ENCODE measurements at places on chromosomes 3 and 15. TPM values are rescaled to one million over a fixed set of nuclear protein-coding genes. Genes with fewer than 3 reads are reported as not detected.

The ITPKA gene
- 0.26 TPM for total RNA-seq

The SH3BP5 gene
- total RNA-seq: 35.0 TPM

The CYP1A1 gene
- total RNA-seq: not detected

The PROS1 gene
- total RNA-seq: 59.1 TPM

The B3GNT5 gene
- 1.7 TPM for total RNA-seq

The BUB1B gene
- 16.3 TPM for total RNA-seq

The DOCK3 gene
- total RNA-seq: 0.32 TPM

The ATP13A5 gene
- not detected for total RNA-seq

The C3orf70 gene
- 1.5 TPM for total RNA-seq

The GOLGA8J gene
- 0.52 TPM for total RNA-seq

The SLC28A1 gene
- total RNA-seq: not detected

The FAM174B gene
- total RNA-seq: 9.9 TPM

The PRR20G gene
- total RNA-seq: not detected

The SH3GL3 gene
- total RNA-seq: 0.65 TPM

The TRPC1 gene
- 40.8 TPM for total RNA-seq

The TMEM207 gene
- not detected for total RNA-seq

The CXCR6 gene
- not detected for total RNA-seq

The ZBTB38 gene
- total RNA-seq: 109 TPM

The TMEM45A gene
- 99.8 TPM for total RNA-seq

The SLC28A2 gene
- total RNA-seq: not detected

The C2CD4B gene
- total RNA-seq: not detected
